ENCODE measurements at places on chromosomes 1 and 21.

DNA sequence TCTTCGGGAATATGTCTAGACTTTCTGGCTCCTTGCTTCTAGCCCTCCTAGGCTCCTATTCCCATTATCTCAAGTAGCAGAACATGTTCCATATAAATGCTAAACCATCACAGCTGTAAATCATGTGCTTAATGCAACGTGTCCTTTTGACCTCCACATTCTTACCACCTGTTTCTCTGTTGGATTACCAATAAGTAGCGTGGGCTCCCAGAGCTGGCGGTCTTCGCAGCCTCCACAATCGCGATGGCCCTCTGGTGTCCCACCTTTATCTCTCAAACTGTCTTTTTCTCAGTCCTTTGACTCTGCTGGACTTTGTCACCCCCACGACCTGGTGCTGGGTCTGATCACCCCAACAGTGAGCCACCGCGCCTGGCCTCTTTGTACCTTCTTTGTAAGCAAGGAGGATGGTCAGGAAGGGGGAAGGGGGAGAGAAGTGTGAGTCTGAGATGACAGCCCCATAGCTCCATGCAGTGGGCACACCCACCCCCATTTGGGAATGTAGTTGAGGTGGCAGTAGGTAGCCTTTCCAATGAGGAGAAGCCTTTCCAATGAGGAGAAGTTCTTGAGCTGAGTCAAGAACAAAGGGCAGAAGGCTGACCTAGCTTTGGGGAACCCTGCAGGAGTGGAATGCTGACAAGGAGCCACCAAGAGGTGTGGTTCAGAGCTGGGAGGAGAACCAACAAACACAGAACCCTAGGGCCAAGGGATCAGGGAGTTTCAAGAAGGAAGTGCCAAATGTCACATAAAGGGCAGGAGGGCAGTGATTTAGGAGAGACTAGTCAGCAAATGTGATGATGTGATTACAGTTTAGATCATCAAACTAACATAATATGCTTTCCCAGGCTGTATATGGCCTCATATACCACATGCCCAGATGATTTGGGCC, 14.2 kb downstream of the TRAF5 start:
- no peak for DNase-seq

- DNase-seq = no peak
Measured at GRCh38 chr1:210366767-210367166, 38.1 kb downstream of the HHAT start.

DNA sequence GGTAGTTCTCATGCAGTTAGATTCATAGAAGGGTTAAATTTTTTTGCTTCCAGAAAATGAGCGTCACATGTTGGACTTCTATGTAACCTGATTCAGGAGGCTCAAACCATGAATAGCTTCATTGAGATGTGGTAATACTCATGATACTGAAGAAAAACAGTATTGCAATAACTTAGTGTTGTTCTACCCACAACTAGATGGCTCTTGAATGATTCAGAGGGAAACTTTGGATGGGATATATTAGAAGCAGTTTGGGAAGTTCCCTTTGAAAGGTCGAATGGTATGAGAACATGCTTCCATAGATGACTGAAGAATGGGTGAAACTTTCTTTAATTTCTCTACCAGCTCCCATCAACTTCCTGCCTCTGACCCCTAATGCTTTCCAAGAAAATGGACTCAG, 211.7 kb upstream of the PTGFR start:
- no peak for DNase-seq

DNA sequence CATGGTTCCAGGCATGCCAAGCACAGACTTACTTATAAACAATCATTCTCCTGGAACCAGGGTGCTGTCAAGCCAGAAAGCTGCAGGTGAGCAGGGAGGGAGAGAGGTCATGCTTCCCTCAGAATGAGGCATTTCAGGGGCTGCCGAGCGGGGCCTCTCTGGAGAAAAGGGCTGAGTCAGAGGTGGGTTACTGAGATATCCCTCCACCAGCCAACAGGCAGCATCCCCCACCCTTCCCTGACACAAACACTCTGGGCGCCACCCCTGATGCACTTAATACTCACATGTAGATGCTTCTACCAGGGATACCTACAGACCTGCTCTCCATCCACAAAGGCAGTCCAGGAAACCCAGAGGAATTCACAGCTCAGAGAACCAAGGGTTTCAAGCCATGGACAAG, 13.1 kb downstream of the STK40 start:
- DNase-seq = no peak

- no peak for DNase-seq
Measured at GRCh38 chr1:6392809-6393399, 663 bp downstream of the ACOT7 start.

GRCh38 chr1:94739521-94740061, 80.6 kb upstream of the SLC44A3 start:
- no peak for DNase-seq

- no peak for DNase-seq
Measured at GRCh38 chr1:247175458-247175857, 3.6 kb upstream of the ZNF124 start.

- DNase-seq = no peak
Measured at GRCh38 chr1:90370686-90371447, 346.2 kb downstream of the BARHL2 start.

- no peak for DNase-seq
Measured at GRCh38 chr1:184615301-184615700, 139.4 kb downstream of the EDEM3 start.

GRCh38 chr1:169727307-169727706, 6.6 kb downstream of the SELE start:
- no peak for DNase-seq

- DNase-seq = no peak
Measured at GRCh38 chr1:205444931-205445645, 10.8 kb downstream of the BLACAT1 start.

DNA sequence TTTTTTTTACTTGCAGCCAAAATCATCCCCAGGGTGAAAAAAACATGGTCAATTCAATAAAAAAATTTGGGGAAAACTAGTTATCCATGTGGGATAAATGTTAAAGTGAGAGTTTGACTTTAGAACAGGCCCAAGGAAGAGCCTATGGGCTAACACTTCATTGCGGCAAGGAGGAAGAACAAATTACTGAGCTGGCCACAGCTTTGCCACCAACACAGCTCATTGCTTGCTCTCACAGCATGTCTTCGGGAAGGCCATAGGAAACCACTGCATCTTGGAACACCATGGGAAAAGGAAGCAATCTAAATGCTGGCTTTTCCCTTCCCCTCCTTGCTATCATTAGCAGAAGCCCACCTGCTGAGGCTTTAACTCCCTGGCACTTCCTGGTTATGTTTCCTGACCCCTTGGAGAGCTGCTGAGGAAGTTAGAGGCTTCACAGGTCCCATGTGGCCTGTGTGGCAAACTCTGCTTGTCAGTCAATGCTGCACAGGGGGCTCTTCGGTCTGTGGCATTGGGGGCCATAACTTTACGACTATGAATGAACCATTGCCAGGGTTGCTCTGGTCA, 86.0 kb downstream of the SLC25A24 start:
- DNase-seq = no peak

DNA sequence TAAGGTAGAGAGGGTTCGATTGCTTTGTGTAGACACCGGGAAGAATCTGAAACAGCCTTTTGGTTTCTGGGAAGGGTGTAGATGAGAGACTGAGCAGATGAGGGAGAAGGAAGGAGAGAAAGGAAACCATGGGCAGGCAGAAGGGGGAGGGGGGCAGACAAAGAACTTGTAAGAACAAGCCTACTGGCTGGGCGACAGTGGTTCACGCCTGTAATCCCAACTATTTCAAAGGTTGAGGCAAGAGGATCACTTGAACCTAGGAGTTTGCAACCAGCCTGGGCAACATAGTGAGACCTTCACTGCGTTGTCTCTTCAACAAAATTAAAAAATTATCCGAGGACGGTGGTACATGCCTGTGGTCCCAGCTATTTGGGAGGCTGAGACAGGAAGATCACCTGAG, 106.2 kb downstream of the TM2D1 start:
- no peak for DNase-seq

- DNase-seq = no peak
Measured at GRCh38 chr1:109373126-109373525, 24.6 kb downstream of the SORT1 start.

DNA sequence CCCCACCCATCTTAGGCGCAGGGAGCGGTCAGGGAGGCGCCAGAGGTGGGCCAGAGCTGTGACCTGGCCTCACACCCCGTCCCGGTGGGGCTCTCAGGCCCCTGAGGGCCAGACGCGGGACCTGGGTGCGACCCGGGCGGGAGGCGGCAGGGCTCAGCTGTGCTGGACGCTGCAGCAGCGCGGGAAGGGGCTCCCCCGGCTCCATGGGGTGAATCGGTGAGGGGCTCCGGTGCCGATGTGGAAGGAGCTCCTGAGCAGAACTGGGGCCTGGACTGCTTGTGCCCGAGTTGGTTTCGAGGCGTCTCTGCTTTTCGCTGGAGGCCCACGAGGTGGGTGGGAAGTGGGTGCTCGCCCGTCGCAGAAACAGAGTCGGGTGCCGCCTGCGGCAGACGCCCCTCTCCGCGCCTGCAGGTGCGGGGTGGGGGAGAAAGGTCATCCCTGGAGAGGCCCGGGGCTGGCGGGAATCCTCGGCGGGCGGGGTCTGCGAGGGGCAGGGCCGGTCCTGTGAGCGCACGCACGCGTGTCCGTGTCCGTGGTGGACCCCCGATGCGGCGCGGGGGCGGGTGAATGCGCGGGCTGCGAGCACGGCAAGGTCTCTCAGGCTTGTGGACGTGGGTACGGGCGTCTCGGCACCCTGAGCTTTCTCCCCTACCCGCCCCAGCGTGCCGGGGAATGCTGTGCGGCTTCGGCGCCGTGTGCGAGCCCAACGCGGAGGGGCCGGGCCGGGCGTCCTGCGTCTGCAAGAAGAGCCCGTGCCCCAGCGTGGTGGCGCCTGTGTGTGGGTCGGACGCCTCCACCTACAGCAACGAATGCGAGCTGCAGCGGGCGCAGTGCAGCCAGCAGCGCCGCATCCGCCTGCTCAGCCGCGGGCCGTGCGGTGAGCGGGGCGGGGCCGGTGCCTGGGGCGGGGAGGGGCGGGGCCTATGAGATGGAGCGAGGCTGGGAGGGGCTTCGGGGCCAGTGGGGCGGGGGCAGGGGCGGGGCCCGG, 20.4 kb downstream of the AGRN start:
- DNase-seq = peak; percentile 92

- DNase-seq = no peak
Measured at GRCh38 chr1:68197461-68197860, 34.9 kb downstream of the WLS start.

- DNase-seq = no peak
Measured at GRCh38 chr1:168615965-168616364, 39.6 kb downstream of the XCL1 start.

GRCh38 chr1:210123924-210124589, 108.5 kb upstream of the SERTAD4 start:
- no peak for DNase-seq

- DNase-seq = no peak
Measured at GRCh38 chr21:32496568-32496967, 84.1 kb downstream of the EVA1C start.

All from naive thymus-derived CD8-positive, alpha-beta T cell (primary cell).